ENCODE measurements at places on chromosomes 7 and 10. TPM values are rescaled to one million over a fixed set of nuclear protein-coding genes. Genes with fewer than 3 reads are reported as not detected.

OLAH gene
- total RNA-seq: not detected

AKR1C4 gene
- total RNA-seq: not detected

NDUFB2 gene
- 127 TPM for total RNA-seq

TAS2R41 gene
- not detected for total RNA-seq

DNA sequence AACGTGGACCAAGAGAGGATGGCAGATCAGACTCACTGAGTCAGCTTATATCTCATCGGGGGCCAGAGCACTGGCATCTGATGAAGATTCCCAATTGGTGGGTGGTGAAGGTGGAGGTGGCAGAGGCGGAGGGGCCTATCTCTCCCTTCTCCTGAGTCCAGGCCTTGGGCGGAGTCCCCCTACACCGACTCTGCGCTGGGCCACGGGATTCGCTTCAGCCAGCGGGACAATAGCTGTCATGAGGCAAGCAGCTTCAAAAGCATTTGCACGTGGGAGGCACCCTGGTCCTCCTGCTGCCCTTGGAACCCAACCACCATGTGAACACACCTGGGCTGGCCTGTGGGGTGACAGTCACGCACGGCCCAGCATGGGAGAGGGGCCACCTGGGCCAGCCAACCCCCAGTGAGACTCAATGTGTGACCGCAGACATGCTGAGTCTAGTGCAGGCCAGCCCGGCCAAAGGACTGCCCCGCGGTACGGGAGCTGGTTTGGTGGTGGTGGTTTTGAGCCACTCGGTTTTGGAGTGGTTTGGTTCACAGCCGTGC, 466.8 kb upstream of the FOXK1 start:
- H3K27me3 ChIP-seq: peaks cover 19% of the 10 kb centered on the region
- no peak overlapping the region for H3K4me3 ChIP-seq
- no peak for DNase-seq
- H3K36me3 ChIP-seq: peaks cover 26% of the 10 kb centered on the region

GRCh38 chr10:12162927-12163326, 32.8 kb downstream of the NUDT5 start:
- no peaks in the 10 kb centered on the region for H3K4me1 ChIP-seq
- H3K4me3 ChIP-seq: no peak overlapping the region
- H3K36me3 ChIP-seq: no peaks in the 10 kb centered on the region
- no peak for DNase-seq

GRCh38 chr7:118079369-118079768, 104.6 kb upstream of the LSM8 start:
- H3K4me3 ChIP-seq: no peak overlapping the region
- H3K27me3 ChIP-seq: no peaks in the 10 kb centered on the region
- no peak overlapping the region for H3K27ac ChIP-seq
- DNase-seq: no peak
- H3K36me3 ChIP-seq: no peaks in the 10 kb centered on the region
- H3K4me1 ChIP-seq: no peaks in the 10 kb centered on the region

- H3K4me1 ChIP-seq: peaks cover 6% of the 10 kb centered on the region
- H3K4me3 ChIP-seq: no peak overlapping the region
- no peak for DNase-seq
- no peaks in the 10 kb centered on the region for H3K36me3 ChIP-seq
Measured at GRCh38 chr10:93697207-93697606, 5.2 kb downstream of the FRA10AC1 start.

DNA sequence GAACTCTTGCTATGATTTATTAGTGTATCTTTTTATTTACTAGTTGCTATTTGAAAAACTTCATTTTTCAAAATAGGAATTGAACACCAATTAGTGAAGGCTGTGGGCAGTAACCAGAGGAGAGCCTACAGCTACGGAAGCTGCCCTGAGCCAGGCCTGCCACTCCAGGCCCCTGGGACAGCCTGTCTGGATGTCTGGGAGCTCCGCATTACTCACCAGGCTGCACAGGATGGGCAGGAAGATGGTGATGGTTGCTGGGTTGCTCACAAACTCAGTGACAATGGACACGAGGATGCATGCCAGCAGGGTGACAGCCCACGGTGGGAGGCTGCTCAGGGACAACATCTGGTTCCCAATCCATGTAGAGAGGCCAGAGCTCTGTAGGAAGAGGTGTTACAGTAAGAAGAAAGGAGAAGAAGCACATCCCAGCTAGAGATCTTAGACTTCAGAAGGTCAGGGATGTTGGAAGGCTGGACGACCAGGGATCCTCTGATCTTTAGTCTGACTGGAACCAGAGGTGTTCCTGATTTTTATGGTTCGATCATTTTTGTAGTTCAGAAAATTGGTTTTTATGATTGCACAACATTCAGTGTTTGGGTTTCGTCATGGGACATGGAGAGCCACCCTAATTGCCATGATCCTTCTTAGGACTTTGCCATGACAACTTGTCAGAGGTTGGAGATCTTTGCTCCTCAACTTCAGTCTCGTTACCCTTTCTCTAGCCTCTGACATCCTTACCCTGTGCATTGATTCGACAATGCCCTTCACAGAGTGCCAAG, 23.2 kb downstream of the STMP1 start:
- no peak for DNase-seq
- peaks cover 2% of the 10 kb centered on the region for H3K27me3 ChIP-seq
- H3K27ac ChIP-seq: no peak overlapping the region
- H3K4me1 ChIP-seq: peaks cover 1% of the 10 kb centered on the region
- no peaks in the 10 kb centered on the region for H3K36me3 ChIP-seq

- H3K27ac ChIP-seq: peak overlapping the region; percentile 50
- no peak overlapping the region for H3K4me3 ChIP-seq
- DNase-seq: no peak
- peaks cover 8% of the 10 kb centered on the region for H3K4me1 ChIP-seq
Measured at GRCh38 chr7:137925754-137926153, 76.1 kb downstream of the CREB3L2 start.

- no peak overlapping the region for H3K27ac ChIP-seq
- H3K4me1 ChIP-seq: peaks cover 2% of the 10 kb centered on the region
- H3K27me3 ChIP-seq: peaks cover 50% of the 10 kb centered on the region
- DNase-seq: no peak
Measured at GRCh38 chr7:155465761-155466141, 7.8 kb downstream of the EN2 start.

ANKRD61 gene
- total RNA-seq: not detected

ELMO1 gene
- 5.5 TPM for total RNA-seq

CHRM2 gene
- not detected for total RNA-seq

CLDN4 gene
- total RNA-seq: 0.54 TPM

GRCh38 chr10:50593523-50594376, 30.0 kb downstream of the SGMS1 start:
- H3K27ac ChIP-seq: peak overlapping the region; percentile 89
- peak overlapping the region; percentile 40 for H3K4me3 ChIP-seq
- H3K27me3 ChIP-seq: peaks cover 4% of the 10 kb centered on the region
- H3K4me1 ChIP-seq: peaks cover 40% of the 10 kb centered on the region

- H3K4me3 ChIP-seq: peak overlapping the region; percentile 79
- no peaks in the 10 kb centered on the region for H3K36me3 ChIP-seq
- no peak overlapping the region for H3K27ac ChIP-seq
- peaks cover 13% of the 10 kb centered on the region for H3K4me1 ChIP-seq
Measured at GRCh38 chr10:93062514-93063143, 2.0 kb downstream of the CYP26C1 start.

XRCC2 gene
- 3.0 TPM for total RNA-seq

GRCh38 chr10:1189166-1190051, 133.2 kb downstream of the WDR37 start:
- H3K27ac ChIP-seq: no peak overlapping the region
- H3K27me3 ChIP-seq: peaks cover 3% of the 10 kb centered on the region
- peaks cover 5% of the 10 kb centered on the region for H3K4me1 ChIP-seq
- no peak for DNase-seq
- no peak overlapping the region for H3K4me3 ChIP-seq

DNA sequence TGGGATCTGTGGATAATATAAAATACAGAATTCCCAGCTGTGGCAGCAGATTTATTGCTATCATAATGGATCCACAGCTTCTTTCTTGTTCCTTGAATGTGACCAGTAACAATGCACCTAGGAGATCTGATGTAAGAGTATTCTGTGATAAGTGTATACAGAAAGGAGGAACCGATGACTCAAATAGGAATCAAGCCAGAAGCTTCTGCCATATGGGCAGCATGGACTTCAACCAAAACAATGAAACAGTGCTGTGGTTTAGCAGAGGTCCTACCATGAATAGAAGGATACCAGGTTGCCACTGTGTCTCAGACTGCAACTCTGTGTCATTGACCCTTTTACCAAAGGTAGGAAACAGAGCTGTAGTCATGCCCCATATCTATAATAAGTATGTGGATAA, 81.8 kb downstream of the PTPRZ1 start:
- no peak for DNase-seq
- no peak overlapping the region for H3K27ac ChIP-seq
- H3K27me3 ChIP-seq: peaks cover 2% of the 10 kb centered on the region
- H3K4me1 ChIP-seq: no peaks in the 10 kb centered on the region

- H3K36me3 ChIP-seq: peaks cover 4% of the 10 kb centered on the region
- peaks cover 2% of the 10 kb centered on the region for H3K4me1 ChIP-seq
- H3K27me3 ChIP-seq: peaks cover 9% of the 10 kb centered on the region
Measured at GRCh38 chr10:129810-130209, 5.4 kb upstream of the ZMYND11 start.

DNA sequence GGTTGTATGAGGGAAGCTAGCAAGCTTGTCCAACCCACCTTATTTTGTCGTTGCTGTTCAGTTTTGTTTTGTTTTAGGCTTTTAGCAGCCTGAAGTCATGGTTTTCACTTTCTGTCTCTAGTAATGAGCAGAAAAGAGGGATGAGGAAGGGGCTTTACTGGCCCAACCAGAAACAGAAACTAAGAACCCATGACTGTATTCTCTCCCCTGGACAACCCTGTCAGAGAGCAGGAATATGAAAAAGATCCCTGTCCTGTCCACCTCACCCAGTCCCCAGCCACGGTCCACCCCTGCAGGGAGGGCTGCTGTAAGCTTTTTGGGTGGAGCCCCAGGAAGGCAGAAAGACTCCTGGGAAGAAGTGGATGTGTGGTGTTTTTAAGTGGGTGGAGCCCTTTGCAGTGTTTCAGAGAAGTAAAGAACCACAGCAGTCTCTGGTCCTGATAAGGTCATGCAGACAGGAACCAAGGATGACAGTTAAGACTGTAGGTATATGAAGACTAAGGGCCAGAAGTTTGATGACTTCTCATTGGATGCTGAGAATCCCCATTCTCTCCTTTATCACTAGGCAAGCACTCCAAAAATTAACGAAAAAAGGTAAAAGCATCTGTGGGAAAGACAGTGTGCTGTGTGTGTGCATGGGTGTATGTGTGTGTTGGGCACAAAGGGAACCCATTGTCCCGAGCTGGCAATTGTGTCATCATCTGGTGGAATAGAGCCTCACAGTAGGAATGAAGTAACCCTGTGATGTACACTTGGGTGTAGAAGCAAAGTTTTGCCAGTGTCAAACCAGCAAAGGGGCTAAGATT, 13.8 kb downstream of the MRPL32 start:
- no peaks in the 10 kb centered on the region for H3K27me3 ChIP-seq
- H3K36me3 ChIP-seq: no peaks in the 10 kb centered on the region
- peaks cover 11% of the 10 kb centered on the region for H3K4me1 ChIP-seq
- H3K4me3 ChIP-seq: no peak overlapping the region

DNA sequence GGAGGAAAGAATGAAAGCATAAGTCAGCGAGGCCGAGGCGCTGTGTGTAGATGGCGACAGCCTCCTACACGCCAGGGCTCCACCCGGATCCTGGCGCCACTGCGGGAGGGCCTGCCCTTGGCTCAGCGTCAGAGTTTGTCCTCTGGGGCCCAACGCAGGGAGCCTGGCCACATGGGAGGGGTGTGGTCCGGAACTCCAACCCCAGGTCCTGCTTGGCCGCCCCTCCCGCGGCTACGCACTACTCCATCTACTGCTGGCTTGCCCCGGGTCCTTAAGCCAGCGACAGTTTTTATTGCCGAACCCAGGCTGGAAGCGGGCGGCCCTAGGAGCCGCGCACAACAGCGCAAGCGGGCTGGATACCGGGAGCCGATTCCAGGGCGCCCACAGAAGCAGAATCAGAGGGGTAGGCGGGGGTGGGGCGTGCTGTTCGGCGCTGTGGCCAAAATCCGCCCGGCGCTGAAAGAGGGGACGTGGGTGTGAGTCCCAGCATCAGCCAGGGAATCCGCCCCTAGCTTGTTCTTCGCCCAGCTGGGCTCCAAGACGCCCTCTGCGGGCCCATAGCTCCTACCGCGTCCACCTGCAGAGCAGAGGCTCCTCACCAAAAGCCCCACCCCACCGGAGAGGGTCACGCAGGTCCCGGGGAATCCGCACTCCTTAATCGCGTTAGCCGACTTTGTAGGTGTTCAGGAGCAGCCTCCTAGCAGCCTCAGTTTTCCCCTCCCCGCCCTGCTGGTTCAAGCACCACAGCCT, 4.5 kb downstream of the KAZALD1 start:
- peak overlapping the region; percentile 38 for H3K4me3 ChIP-seq
- H3K36me3 ChIP-seq: no peaks in the 10 kb centered on the region
- peaks cover 3% of the 10 kb centered on the region for H3K4me1 ChIP-seq
- peak; percentile 64 for DNase-seq
- no peak overlapping the region for H3K27ac ChIP-seq

DNA sequence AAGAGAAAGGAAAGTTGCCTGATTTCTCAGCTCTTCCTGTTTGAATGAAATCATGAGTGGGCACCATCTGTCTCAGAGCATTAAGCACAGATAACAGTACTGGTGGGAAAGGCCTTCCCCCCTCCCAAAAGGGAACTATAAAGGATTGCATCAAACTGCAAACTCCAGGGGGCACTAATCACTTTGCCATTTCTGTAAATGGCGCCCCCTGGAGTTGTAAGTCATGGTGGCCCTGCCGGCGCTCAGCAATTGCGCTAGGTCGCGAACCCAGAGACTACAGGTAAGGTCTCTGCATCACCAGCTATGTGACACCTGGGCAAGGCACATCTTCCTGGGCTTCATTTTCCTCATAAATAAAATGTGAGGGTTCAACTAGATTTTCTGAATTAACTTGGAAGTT, 11.1 kb downstream of the LRRC4 start:
- peak overlapping the region; percentile 15 for H3K27ac ChIP-seq
- no peaks in the 10 kb centered on the region for H3K36me3 ChIP-seq
- no peak overlapping the region for H3K4me3 ChIP-seq
- DNase-seq: no peak
- H3K4me1 ChIP-seq: peaks cover 74% of the 10 kb centered on the region
- H3K27me3 ChIP-seq: peaks cover 12% of the 10 kb centered on the region

GRCh38 chr7:52114509-52114908, 797.9 kb upstream of the COBL start:
- H3K27me3 ChIP-seq: no peaks in the 10 kb centered on the region
- no peaks in the 10 kb centered on the region for H3K36me3 ChIP-seq
- H3K27ac ChIP-seq: no peak overlapping the region
- H3K4me3 ChIP-seq: no peak overlapping the region
- H3K4me1 ChIP-seq: peaks cover under 1% of the 10 kb centered on the region

- H3K27me3 ChIP-seq: no peaks in the 10 kb centered on the region
- H3K4me1 ChIP-seq: no peaks in the 10 kb centered on the region
- no peak overlapping the region for H3K4me3 ChIP-seq
- no peak for DNase-seq
Measured at GRCh38 chr7:96430356-96430755, 108.5 kb upstream of the SLC25A13 start.

PNLIPRP1 gene
- not detected for total RNA-seq

DNA sequence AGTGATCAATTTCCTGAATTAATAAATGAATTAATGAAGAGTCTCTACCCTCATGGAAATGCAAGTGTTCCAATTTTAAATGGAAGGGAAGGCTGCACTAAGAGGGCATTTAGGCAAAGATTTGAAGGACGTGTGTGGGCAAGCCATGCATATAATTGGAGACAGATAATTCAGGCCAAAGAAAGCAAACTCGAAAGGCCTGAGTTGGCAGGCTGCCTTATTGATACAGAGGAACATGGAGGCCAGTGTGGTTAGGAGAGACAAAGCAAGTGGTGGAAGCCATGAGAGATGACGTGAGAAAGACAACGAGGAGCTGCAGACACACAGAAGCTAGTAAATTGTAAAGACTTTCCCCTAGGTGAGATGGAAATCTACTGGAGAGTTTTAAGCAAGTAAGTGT, 15.4 kb upstream of the PCLO start:
- H3K27me3 ChIP-seq: peaks cover 2% of the 10 kb centered on the region
- no peaks in the 10 kb centered on the region for H3K4me1 ChIP-seq
- H3K27ac ChIP-seq: no peak overlapping the region
- H3K4me3 ChIP-seq: no peak overlapping the region

- H3K4me3 ChIP-seq: no peak overlapping the region
Measured at GRCh38 chr7:112869111-112869774, 79.0 kb upstream of the TMEM168 start.

GALNT17 gene
- total RNA-seq: 42.0 TPM

Data from glutamatergic neuron (in vitro differentiated cells).